ENCODE measurements at places on chromosomes 16 and 17. TPM values are rescaled to one million over a fixed set of nuclear protein-coding genes. Genes with fewer than 3 reads are reported as not detected.

Gene TBC1D3H
- not detected for total RNA-seq

Gene ESRP2
- total RNA-seq: 61.0 TPM

Gene SLC46A1
- 17.0 TPM for total RNA-seq

Gene EPOP
- total RNA-seq: 2.1 TPM

Gene CDR2
- 25.2 TPM for total RNA-seq

Gene MYO15A
- total RNA-seq: 2.8 TPM

DNA sequence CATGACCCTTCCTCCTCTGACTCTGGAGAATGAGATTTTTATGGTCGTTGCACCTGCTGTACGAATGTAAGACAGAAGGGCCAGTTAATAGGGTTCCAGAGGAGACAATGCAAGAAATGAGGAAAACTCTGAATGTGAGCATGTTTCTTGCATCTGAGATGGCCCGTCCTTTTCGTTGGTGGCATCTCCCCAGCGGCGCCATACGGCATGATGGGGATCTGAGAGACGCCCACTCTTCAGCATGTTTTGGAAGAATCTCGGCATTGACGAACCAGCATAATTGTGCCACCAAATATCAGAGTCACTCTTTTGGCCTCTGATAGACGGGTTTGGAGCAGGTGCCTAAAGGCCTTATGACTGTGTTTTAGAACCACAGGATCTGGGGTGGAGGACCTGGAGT, 126.5 kb upstream of the RCVRN start:
- no peak for DNase-seq
- H3K4me1 ChIP-seq: peaks cover 34% of the 10 kb centered on the region
- H3K4me3 ChIP-seq: no peak overlapping the region
- H3K36me3 ChIP-seq: no peaks in the 10 kb centered on the region

DNA sequence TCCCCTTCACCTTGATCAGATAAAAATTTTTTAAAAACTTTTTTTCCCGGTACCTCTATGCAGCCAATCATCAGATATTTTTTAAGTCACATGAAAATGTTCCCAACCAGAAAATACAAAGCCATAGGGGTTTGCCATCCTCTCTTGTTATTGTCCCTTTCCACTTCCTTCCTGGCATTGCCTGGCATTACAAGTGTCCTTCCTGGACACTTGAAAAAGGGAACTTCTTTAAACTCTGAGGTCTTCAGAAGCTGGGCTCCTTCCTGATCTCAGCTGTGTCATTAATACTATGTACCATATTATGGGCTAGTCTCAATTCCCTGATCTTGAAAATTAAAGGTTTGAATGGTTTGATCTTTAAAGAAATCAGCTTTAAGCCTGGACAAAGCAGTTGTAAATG, 64.9 kb downstream of the TEX14 start:
- no peak overlapping the region for H3K27ac ChIP-seq
- no peak for DNase-seq
- H3K27me3 ChIP-seq: no peaks in the 10 kb centered on the region
- no peak overlapping the region for H3K4me3 ChIP-seq

- H3K27me3 ChIP-seq: no peaks in the 10 kb centered on the region
- H3K36me3 ChIP-seq: no peaks in the 10 kb centered on the region
- no peaks in the 10 kb centered on the region for H3K4me1 ChIP-seq
- no peak for DNase-seq
- no peak overlapping the region for H3K27ac ChIP-seq
These were observed 74.7 kb upstream of the RPH3AL start for GRCh38 chr17:427327-427726.

DNA sequence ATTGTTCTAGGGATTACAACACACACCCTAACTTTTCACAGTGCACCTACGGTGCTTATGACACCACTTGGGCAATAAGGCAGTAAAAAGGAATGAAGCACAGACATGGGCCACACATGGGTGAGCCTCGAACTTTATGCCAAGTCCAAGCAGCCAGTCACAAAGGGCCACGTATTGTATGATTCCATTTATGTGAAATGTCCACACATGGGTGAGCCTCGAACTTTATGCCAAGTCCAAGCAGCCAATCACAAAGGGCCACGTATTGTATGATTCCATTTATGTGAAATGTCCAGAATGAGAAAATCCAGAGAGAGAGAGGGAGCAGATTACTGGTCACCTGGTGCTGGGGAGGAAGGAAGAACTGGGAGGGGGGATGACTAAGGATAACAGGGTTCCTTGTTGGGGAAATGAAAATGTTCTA, 22.2 kb downstream of the RMI2 start:
- no peak overlapping the region for H3K27ac ChIP-seq
- no peaks in the 10 kb centered on the region for H3K36me3 ChIP-seq
- peaks cover 8% of the 10 kb centered on the region for H3K4me1 ChIP-seq
- DNase-seq: no peak
- no peaks in the 10 kb centered on the region for H3K27me3 ChIP-seq
- H3K4me3 ChIP-seq: no peak overlapping the region

DNA sequence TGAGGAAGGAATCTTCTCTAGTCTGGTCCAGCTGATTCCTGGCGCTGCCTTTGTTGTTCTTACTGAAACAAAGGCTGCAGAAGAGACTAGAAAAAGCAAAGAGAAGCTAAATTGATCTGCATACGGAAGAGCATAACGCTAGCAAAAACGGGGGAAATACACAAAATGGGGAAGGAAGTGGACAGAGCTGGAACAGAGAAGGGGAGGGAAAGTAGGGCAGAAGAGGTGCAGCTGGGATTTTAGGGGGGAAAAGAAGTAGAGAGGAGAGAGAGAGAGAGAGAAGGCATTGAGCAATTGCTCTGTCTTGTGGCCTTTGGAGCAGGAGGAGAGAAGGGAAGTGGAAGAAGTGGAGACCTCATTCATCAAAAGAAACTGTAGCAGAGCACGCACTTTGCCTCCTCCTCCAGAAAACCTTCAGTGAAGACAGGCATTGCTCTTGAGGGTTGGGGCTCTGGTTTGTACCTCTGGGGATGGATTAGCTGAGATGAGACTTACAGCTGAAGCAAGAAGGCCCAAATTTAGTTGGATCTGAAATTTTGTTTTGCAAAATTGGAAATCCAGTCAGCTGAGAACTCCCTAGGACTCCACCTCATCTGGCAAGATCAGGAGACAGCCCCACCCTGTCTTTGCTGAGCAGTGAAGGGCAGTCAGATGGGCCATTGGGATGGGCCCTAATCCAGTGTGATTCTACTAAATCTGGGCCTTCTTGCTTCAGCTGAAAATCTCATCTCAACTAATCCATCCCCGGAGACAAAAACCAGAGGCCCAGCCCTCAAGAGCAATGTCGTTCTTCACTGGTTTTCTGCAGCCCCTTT, 55.8 kb downstream of the CDRT4 start:
- no peaks in the 10 kb centered on the region for H3K27me3 ChIP-seq
- no peak overlapping the region for H3K4me3 ChIP-seq
- DNase-seq: no peak
- no peaks in the 10 kb centered on the region for H3K4me1 ChIP-seq
- peak overlapping the region; percentile 4 for H3K27ac ChIP-seq

DNA sequence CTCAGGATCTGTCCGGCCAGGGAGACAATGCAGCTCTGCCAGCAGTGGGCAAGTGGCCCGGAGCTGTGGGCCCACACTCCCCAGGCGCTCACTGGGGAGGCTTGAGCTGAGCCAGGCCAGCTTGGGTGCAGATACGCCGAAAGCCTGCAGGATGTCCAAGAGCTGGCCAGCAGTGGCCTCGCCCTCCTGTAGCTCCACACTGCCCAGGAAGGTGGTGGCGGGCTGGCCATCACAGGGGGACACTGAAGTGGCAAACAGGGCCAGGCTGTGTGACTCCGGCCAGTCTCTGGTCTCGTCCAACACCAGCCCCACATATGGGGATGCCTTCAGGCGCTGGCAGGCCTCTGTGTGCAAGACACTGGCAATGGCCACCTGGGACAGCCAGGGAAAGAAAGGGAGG, 9.6 kb downstream of the C17orf113 start:
- no peaks in the 10 kb centered on the region for H3K36me3 ChIP-seq
- H3K27me3 ChIP-seq: no peaks in the 10 kb centered on the region
- H3K4me3 ChIP-seq: no peak overlapping the region
- H3K4me1 ChIP-seq: no peaks in the 10 kb centered on the region

DNA sequence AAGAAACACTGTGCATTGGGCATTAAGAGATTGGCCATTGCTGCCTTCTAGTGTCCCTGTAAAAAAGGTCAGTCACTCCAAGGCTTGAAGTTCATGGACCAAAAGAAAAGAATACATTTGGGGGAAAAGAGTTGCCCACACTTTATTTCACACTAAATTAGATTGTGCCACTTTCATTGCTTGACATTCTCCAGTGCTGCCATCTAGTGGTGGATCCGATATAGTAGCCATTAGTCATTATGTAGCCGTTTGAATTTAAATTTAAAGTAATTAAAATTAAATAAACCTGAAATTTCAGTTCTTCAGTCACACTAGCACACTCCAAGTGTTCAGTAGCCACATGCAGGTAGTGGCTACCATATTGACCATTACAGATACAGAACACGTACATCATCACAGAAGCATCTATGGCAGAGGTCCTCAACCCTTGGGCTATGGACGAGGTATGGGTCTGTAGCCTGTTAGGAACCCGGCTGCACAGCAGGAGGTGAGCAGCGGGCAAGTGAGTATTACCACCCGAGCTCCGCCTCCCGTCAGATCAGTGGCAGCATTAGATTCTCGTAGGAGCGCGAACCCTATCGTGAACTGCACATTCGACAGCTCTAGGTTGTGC, 21.9 kb upstream of the CDH5 start:
- H3K4me3 ChIP-seq: no peak overlapping the region
- no peaks in the 10 kb centered on the region for H3K27me3 ChIP-seq
- peak; percentile 16 for DNase-seq
- H3K4me1 ChIP-seq: no peaks in the 10 kb centered on the region
- no peak overlapping the region for H3K27ac ChIP-seq

DNA sequence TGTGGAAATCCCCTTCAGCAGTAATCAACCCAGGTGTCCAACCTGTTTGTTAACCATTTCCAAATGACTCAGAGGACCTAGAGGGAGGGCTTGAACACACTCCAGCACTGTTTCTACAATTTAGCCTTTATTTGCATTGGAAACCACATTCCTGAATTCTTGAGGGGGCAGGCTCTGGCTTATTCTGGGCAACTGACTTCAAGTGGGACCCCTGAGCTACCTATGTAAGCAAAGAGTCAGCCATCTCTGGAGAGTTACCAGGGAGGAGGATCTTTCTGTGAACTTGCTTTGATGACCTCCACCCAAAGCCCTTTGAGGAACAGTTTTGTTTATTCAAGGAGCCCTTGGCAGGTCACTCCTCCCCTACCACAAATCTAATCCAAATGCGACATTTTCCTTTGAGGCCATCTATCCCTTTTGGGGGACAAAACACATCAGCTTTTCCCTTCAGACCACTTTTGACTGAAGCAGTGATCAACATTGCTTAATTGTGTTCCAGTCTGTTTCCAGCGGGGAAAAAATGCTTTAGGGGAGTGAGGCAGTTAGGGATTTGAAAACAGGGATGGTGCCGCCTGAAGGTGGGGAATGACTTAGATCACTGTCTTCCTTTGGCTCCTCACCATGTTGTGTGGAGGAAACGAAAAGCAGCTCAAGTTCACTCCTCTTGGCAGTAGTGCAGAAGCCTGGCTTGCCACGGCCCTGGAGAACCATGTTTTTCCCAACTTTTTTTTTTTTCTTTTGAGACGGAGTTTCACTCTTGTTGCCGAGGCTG, 46.2 kb downstream of the TUBD1 start:
- H3K4me1 ChIP-seq: peaks cover 72% of the 10 kb centered on the region
- H3K36me3 ChIP-seq: no peaks in the 10 kb centered on the region
- peak; percentile 71 for DNase-seq
- no peaks in the 10 kb centered on the region for H3K27me3 ChIP-seq

GRCh38 chr17:5789528-5789927, 205.2 kb upstream of the NLRP1 start:
- no peak for DNase-seq
- no peaks in the 10 kb centered on the region for H3K36me3 ChIP-seq
- H3K27ac ChIP-seq: no peak overlapping the region
- H3K27me3 ChIP-seq: peaks cover 5% of the 10 kb centered on the region

DNA sequence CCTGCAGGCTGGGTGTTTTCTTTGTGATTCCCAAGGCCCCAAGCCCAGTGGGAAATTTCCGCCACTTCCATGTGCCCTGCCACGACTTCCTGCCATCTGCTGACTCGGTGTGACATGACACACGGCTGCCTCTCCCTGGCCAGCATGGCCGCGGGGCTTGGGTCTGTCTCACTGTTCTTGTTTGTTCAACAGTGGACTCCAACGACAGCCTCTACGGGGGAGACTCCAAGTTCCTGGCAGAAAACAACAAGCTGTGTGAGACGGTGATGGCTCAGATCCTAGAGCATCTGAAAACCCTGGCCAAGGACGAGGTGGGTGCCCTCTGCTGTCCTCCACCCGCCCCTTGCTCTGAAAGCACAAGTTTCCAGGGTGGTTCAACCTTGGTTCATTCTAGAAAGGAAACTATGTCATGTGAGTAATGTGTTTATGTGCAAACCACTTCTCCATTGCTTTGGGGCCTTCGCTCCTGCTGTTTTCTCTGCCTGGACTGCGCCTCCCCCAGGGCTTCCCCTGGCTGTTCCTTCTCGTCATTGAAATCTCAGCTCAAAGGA, 26.8 kb downstream of the KNOP1 start:
- H3K4me3 ChIP-seq: no peak overlapping the region
- H3K4me1 ChIP-seq: peaks cover 14% of the 10 kb centered on the region
- peaks cover 31% of the 10 kb centered on the region for H3K36me3 ChIP-seq

- no peaks in the 10 kb centered on the region for H3K4me1 ChIP-seq
- H3K27me3 ChIP-seq: no peaks in the 10 kb centered on the region
- H3K4me3 ChIP-seq: no peak overlapping the region
These were observed 344.3 kb downstream of the WWOX start for GRCh38 chr16:78443542-78444364.

DNA sequence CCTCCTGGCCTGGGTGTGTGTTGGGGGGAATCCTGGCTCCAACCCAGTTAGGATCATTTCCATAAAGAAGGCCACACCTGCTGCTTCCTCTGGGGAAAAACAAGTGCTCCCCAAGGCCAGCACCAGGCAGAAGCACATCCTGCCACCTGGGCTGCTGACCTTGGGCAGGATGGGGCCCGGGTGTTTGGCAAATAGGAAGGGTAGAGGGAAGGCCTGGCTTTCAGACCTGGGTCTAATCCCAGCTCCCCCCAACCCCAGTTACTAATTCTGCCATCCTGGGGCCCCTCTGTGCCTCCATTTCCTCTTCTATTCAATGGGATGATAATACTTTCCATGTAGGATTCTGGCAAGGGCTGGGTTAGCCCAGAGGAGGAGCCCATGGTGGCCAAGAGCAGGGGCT, 3.0 kb upstream of the NLRC5 start:
- DNase-seq: no peak
- H3K4me3 ChIP-seq: no peak overlapping the region
- H3K27ac ChIP-seq: no peak overlapping the region
- H3K27me3 ChIP-seq: no peaks in the 10 kb centered on the region

GRCh38 chr17:79993390-79994227, 42.1 kb downstream of the TBC1D16 start:
- peak; percentile 91 for DNase-seq
- H3K27me3 ChIP-seq: no peaks in the 10 kb centered on the region
- H3K36me3 ChIP-seq: no peaks in the 10 kb centered on the region
- H3K4me3 ChIP-seq: no peak overlapping the region

- H3K36me3 ChIP-seq: peaks cover 13% of the 10 kb centered on the region
- no peak overlapping the region for H3K4me3 ChIP-seq
- H3K27ac ChIP-seq: no peak overlapping the region
- peak; percentile 69 for DNase-seq
These were observed 45.8 kb downstream of the MPRIP start for GRCh38 chr17:17088086-17088485.

- no peaks in the 10 kb centered on the region for H3K36me3 ChIP-seq
- H3K4me3 ChIP-seq: no peak overlapping the region
- no peak overlapping the region for H3K27ac ChIP-seq
- no peaks in the 10 kb centered on the region for H3K27me3 ChIP-seq
- peaks cover 4% of the 10 kb centered on the region for H3K4me1 ChIP-seq
These were observed 5.2 kb upstream of the CDC42EP4 start for GRCh38 chr17:73316919-73317505.

GRCh38 chr17:40560592-40561293, 4.5 kb downstream of the CCR7 start:
- H3K27ac ChIP-seq: peak overlapping the region; percentile 66
- peaks cover 30% of the 10 kb centered on the region for H3K4me1 ChIP-seq
- H3K27me3 ChIP-seq: no peaks in the 10 kb centered on the region
- H3K36me3 ChIP-seq: no peaks in the 10 kb centered on the region
- DNase-seq: peak; percentile 48
- peak overlapping the region; percentile 12 for H3K4me3 ChIP-seq
